ENCODE measurements at places on chromosomes 11 and 22. TPM values are rescaled to one million over a fixed set of nuclear protein-coding genes. Genes with fewer than 3 reads are reported as not detected.

The CD44 gene
- total RNA-seq, result 510 TPM

The YPEL1 gene
- total RNA-seq, result 2.4 TPM

The RASGRP2 gene
- total RNA-seq, result 33.5 TPM

The PANX1 gene
- 20.3 TPM for total RNA-seq

The TMEM191B gene
- total RNA-seq, result 2.6 TPM

The RCOR2 gene
- 0.13 TPM for total RNA-seq

The OR5P2 gene
- total RNA-seq, result not detected

The DDI1 gene
- total RNA-seq, result not detected

The ACR gene
- total RNA-seq, result not detected

The TRIM6 gene
- total RNA-seq, result not detected

The NNMT gene
- total RNA-seq, result not detected

DNA sequence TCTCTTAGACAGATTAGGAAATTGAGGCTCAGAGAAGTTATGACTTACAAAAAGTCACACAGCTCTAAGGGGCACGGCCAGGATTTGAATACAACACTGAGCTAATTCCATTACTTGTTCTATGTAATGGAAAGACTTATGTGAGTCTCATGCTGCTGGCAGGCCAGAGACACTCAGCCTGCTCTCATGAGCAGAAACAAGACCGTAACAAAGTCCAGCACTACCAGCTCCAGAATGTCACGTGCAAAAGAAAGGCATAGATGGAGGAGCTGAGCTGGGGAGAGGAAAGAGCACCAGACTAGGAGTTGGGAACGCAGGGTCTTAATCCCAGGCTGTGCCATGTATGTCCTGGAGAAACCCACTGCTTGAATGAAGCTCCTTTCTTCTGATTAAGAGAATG, 1.8 kb downstream of the CHRDL2 start:
- DNase-seq, result no peak

DNA sequence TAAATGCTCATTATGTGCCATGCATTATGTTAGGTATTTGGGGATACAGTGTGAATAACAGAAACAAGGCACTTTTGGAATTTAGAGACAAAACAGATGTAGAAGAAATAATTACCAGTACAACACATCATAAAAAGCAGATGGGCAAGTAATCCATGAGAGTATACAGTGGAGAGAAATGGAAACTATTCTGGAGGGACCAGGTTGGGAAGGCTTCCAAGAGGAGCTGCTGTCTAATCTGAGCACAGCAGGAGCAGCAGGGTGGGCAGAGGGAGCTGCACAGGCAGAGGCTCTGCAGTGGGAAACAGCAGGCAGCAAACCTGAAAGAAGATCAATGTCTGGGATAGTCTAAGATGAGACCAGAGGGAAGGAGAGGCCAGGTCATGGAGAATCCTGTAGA, 268.7 kb upstream of the CCDC90B start:
- DNase-seq, result no peak

- no peak for DNase-seq
Observed at GRCh38 chr11:4076774-4077173, 17.8 kb upstream of the RRM1 start.

- no peak for DNase-seq
Observed at GRCh38 chr11:68677432-68677831, 6.9 kb upstream of the GAL start.

DNA sequence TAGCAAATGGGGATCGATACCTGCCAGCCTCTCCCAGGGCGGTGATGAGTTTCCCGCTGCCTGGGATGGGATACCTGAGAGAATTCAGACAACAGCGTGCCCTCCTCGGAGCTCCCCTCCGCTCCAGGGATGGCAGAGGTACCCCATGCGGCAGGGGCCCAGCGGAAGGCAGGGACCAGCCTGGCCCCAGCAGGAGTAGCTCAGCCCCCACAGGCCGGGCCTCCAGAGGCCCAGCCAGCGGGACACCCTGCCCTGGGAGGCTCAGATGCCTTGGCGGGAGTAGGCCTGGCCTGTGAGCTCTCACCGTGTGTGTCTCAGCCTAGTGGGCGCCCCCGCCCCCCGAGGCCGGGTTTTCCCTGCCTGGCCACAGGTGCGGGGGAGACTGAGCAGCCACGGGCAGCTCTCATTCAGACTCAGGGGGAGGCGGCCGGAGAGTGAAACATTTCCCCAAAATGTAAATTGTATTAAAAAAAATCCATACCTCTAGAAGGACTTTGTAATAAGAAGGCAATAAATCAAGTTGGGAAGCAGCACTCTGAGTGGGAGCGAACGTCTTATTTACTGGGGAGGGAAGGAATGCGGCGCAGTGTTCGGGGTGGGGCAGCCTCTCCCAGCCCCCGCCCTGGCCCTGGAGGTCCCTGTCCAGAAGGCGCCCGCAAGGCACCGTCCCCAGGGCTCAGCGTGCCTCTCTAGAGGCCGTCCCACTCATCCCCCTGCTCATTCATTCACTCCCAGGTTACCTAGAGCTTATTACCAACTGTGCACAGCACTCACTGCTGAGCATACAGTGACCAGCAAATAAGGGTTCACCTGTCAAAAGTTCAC, 888.0 kb downstream of the BRD1 start:
- no peak for DNase-seq

GRCh38 chr11:57482782-57483561, 22.6 kb downstream of the RTN4RL2 start:
- peak; percentile 40 for DNase-seq

DNA sequence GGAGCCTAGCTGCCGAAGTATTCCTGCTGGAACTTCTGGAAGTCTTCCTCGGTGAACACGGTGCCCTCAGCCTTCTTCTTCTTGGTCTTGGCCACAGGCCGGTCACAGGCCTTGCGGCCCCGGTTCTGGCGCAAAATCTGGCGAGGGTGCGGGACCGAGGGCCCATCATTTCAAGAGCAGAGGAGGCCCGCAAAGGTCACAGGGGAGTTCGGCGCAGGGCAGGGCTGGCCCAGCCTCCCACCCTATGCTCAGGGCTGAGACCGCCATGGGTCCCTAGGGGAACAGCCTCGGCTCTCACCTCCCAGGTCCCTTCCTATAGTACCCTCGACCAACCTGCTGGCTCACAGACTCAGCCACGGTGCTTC, 3.1 kb downstream of the RPS19BP1 start:
- no peak for DNase-seq

GRCh38 chr11:43574949-43575912, 105.3 kb upstream of the HSD17B12 start:
- DNase-seq, result no peak

GRCh38 chr11:69052343-69053168, 3.8 kb downstream of the TPCN2 start:
- no peak for DNase-seq

DNA sequence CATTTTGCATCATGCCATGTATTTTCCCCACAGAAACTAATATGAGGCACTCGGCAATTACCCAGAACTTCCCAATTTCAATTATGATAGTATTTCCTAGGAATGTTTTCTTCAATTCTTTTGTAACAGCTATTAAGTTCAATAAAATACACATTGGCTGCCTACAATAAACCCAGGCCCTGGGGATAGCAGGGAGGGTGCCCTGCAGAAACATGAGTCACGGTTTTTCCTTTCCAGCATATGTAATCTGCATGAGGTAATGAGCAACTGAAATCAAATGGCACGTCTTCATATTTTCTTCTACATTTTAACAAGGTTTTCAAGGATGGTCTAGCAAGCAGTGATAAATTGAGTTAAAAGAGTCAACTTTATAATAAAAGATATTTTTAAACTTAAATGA, 32.0 kb downstream of the GUCY1A2 start:
- DNase-seq, result no peak

- no peak for DNase-seq
Observed at GRCh38 chr11:114158886-114159285, 99.4 kb downstream of the ZBTB16 start.

GRCh38 chr11:77026221-77026620, 8.0 kb upstream of the B3GNT6 start:
- no peak for DNase-seq

DNA sequence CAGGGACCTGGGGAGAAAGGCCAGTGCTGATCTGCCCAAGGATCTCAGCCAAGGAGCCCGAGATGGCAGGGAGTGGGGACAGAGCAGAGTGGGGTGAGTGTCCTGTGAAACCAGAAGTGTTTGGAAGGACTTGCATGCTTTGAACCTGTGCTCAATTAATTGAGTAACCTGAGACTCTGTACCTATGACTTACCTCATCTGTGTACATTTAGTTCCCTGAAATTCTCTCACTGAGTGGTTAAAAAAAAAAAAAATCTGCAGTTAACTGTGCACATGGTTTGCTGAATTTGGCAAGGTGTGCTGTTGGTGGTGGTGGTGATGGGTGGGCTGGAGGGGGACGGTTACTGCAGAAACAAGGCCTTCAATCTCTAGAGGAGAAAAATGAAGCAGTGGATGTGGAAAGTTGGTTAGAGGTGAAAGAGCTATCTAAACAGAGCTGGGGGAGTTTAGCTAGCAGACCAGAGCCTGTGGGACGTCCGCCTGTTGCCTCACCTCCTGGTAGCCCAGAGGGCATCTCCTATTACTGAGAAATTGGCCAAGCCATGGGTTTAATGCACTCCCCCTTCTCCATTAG, 8.3 kb upstream of the SORL1-AS1 start:
- DNase-seq, result no peak

- DNase-seq, result peak; percentile 19
Observed at GRCh38 chr22:38927033-38927781, 30.2 kb upstream of the APOBEC3A start.

GRCh38 chr11:10485646-10486045, 30.6 kb downstream of the AMPD3 start:
- no peak for DNase-seq

DNA sequence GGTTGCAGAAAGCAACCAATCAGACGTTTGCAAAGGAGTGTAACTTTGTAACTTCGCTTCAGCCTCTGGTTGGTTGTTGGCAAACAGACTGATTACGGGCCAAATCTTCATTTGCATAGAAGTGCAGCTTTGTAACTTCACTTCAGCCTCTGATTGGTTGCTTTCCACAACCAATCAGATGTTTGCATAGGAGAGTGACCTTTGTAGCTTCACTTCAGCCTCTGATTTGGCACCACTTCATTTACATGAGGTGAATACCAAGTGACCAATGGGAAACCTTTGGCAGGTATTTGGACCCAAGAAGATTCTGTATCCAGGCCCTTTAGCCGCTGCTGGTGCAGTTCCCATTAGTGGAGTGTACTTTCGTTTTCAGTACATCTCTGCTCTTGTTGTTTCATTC, 16.0 kb downstream of the USP47 start:
- peak; percentile 49 for DNase-seq

GRCh38 chr22:18997306-18997924, 61.3 kb upstream of the PRODH start:
- no peak for DNase-seq

DNA sequence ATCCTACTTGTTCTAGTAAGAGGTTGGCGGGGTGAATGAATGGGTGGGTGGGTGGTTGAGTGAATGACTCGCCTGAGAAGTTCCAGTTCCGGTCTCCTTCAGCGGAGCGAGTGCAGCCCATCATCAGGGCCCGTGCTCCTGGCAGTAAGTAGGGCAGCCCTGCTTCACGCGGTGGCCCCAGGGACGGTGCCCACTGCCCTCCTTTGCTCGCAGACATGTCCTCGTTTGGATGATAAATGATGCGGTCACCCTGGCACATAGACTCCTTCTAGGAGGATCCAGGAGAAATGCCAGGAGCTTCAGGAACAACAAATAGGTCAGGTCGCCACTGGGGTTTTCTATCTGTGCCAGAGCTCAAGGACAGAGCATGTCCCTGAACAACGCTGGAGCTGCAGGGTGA, 370.8 kb downstream of the CTTN start:
- DNase-seq, result no peak

DNA sequence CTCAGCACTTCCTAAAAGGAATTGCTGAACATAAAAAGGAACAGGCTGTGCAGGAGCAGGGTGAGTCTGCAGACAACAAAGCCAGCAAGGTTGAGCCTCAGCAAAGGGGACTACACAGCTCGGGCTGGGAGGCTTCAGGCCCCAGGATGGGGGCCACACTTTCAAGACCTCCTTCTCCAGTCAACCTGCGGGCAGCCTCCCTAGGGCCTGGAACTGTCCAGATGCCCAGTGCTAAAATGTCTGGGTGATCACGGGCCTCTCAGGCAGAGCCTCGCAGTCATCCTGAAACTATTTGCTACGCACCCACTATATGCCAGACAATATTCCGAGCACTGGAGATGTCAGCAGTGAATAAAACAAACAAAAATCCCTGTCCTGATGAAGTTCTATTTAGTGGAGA, 3.9 kb upstream of the NEFH start:
- no peak for DNase-seq

DNA sequence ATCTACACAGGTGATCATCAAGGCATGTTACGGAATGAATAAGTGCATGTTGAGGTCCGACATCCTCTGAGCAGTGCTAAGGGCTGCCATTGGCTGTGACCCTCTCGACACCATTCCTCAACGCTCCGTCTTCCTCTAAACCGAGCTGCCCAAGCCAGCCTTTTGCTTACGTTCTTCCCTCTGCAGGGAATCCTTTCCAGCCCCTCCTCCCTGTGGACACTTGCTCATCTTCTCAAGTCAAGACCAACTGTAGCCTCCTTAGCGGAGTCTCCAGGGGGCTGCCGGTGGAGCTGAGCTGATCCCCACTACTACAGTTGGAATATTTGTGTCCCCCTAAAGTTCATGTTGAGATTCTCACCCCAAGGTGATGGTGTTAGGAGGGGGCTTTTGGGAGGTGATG, 781.0 kb downstream of the TBC1D22A start:
- no peak for DNase-seq

DNA sequence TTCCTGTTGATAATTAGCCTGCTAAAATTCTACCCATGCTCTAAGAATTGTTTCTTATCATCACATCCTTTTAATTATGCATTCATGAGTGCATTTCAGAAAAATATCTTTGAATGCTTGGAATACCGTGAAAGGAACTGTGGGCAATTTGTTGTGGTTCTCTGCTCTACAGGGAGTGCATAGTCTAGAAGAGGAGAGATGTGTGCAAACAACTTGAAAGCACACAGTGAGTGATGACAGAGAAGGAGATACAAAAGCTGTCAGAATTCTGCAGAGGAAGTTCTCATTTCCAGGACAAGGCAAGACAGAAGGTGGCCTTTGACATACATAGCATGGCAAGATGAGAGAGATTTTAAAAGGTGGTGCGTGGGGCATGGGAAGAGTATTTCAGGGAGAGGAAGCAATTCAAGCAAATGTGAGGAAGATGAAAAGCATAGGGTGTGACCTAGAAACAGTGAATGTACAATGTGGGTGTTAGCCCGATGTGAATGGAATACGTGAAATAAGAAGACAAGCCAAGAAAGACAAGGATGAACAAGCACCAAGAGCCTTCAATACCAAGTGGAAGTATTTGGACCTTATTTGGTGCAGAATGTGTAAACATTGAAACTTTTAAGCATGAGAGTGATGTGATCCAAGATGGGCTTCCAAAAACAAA, 5.0 kb downstream of the MMP8 start:
- no peak for DNase-seq

Data from CD8-positive, alpha-beta memory T cell (primary cell).